Stimulated activated CD8-positive, alpha-beta memory T cell treated with anti-CD3 and anti-CD28 coated beads, Interleukin-4, amount 100 ng/mL, for 4 hours (primary cell): ENCODE measurements at places on chromosomes 6 and 20.
A peak's percentile ranks its signal among the peaks of the same experiment; 100 is the strongest.

- no peak for DNase-seq
Observed at GRCh38 chr6:106770663-106771062, 141.3 kb downstream of the QRSL1 start.

- DNase-seq, result peak; percentile 27
Observed at GRCh38 chr6:52263709-52264540, 19.6 kb upstream of the IL17F start.

- no peak for DNase-seq
Observed at GRCh38 chr6:47073125-47074110, 31.3 kb upstream of the ADGRF1 start.

DNA sequence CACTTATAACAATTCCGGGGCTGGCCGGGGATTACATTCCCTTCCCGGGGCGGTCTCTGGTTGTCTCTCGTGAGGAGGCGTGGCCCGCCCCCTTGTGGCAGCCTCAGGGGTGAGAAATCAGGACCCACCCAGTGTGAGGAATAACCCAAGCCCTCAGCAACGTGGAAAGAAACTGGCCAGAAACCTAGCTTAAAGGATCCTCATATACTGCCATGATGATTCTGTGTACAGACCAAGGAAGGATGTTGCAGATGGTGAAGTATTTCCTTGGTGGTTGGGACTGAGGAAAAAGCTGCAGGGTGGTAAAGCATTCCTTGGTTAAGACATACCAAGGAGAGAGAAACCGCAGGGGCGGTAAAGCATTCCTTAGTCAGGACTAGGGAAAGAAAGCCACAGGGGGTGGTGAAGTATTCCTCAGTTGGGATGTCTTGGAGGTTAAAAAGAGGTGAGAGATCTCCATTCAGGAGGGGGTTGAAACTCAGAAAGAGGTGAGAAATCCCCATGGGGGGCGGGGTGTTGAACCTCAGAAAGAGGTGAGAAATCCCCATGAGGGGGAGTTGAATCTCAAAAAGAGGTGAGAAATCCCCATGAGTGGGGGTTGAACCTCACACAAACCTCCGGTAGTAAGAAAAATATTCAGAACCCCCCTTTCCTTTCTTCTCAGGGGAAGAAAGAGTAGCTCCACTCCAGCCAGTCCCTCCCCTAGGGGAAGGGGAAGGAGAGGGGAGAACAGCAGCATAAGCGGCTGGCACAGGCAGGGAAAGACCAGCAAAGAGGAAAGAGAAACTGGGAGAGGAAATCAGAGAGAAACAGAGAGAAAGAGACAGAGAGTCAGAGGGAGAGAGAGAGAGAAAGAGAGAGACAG is 238.1 kb downstream of the RNGTT start:
- DNase-seq, result no peak

GRCh38 chr20:414161-414560 is 6.1 kb downstream of the RBCK1 start:
- DNase-seq, result no peak

DNA sequence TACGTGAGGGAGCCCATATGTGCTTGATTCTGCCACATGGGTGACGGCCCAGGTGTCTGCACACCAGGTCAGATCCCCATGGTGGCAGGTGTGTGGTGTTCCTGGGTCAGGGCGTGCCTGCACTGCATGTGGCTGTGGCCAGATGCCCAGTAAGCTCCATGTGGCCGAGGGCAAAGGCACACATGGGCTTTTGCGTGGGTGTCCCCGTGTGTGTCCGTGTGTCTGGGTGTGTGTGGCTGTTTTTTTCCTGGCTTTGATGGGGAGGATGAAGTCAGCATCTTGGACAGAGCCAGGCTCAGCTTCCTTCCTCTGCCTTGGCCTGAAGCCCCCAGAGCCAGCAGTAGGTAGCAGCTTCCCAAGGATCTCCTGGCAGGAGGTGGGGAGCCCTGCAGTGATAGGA is 1.5 kb upstream of the TNXB start:
- no peak for DNase-seq

- no peak for DNase-seq
Observed at GRCh38 chr20:43726811-43727338, at the start of gene GTSF1L. Gene GTSF1L (minus strand): TSS chr20:43727002. CDS start chr20:43726694, 308 bp downstream.

DNA sequence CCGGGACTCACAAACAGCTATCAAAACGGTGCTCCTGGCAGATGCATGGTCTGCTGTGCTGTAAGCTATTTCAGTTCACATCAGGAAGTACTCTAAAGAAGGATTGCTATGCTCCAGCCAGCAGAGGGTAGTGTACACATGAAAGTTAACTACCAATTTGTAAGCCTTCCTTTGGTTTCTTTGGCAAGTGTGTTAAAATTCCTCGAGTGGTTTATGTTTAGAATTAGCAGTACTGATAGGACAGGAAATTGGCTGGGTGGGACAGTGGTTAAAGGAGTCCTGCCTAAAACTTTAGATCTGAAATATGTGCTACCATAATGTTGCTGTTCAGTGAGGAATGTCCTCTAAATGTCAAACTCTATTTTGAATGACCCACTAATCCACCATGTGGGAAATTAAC is 47.4 kb downstream of the TRMT11 start:
- DNase-seq, result no peak

DNA sequence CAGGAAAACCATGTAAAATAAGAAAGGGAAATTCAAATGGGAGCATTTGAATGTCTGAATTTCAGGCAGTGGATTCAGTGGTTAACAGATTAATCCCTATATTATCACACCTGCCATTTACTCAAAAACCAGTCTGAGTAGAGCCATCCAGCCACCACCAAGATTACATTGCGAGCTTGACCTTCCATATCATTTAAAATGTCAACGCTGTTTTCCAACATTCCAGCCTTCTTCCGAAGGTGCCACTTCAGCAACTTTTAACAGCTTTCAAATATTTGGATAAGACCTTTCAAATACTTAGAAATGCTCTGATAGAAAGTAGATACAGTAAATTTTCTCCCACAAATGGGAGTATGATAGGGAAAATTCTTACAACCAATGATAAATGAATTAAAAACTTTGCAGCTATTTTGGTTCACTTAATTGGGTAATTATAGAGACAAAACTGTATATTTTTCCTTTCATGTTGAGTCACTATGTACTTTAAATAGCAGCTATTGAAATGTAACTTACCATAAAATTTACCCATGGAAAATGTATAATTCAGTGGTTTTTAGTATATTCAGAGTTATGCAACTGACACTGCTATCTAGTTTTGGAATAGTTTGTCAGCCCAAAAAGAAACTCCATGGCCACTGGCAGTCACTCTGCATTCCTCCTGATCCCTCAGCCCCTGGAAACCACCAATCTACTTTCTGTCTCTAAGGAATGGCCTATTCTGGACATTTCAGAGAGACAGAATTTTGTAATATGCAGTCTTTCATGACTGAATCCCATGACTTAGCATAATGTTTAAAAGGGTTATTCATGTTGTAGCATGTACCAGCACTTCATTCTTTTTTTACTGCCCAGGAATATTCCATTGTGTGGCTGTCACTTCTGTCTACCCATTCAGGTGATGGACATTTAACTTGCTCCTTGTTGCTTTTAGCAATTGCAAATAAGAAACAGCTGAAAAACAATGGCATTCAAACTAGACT is 21.5 kb downstream of the EZR start:
- no peak for DNase-seq

- DNase-seq, result no peak
Observed at GRCh38 chr6:111631903-111632460, 26.3 kb upstream of the TRAF3IP2 start.

- no peak for DNase-seq
Observed at GRCh38 chr20:20970841-20971240, 135.3 kb downstream of the LINC00237 start.

DNA sequence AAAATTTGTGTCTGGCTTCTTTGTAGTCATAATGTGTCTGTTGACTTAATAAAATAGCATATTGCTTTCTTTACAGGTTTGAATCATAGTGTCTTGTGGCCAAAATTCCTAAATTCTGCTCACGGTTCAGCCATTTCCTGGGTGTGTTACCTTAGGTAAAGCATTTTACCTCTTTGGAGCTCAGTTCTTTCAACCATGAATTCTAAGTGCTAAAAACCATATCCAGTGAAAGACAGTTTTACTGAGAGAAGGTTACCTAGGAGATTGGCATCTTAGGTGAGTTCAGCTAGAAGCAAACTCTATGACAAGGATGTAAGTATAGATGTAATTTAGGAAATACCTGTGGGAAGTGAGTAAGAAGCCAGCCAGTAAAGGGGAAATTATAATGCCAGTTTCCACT is 20.7 kb downstream of the CRYBG1 start:
- no peak for DNase-seq

- DNase-seq, result no peak
Observed at GRCh38 chr6:149015535-149016525, 269.0 kb downstream of the UST start.

GRCh38 chr6:28543651-28544610 is 18.2 kb downstream of the GPX5 start:
- no peak for DNase-seq

DNA sequence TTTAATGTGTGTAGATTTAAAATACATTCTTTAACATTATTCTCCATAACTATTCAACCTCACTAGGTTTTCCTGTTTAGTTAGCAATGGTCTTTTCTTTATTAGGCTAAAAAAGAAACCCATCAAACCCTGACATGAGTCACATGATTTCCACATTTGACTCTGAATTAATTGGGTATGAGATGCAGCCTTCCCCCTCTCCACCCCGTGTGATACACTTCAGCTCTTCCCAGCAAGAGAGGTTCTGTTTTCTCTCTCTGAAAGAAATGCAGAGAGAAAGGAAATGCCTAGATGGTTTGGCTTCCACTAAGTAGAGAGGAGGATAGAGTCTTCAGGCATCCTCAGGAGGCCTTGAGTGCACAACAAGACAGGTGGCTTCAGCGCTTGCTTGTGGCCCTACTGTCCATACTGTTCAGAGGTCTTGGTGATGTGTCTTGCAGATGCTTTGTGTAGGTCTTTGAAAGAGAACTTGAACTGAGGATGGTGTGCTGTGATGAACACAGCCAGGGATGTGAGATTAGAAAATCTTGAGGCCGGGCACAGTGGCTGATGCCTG is 17.3 kb downstream of the FARS2 start:
- no peak for DNase-seq

- no peak for DNase-seq
Observed at GRCh38 chr6:95804847-95805541, 210.8 kb upstream of the FUT9 start.

GRCh38 chr6:37966801-37967200 is 147.3 kb downstream of the ZFAND3 start:
- DNase-seq, result no peak

- no peak for DNase-seq
Observed at GRCh38 chr20:49513517-49513916, 31.0 kb upstream of the KCNB1 start.

DNA sequence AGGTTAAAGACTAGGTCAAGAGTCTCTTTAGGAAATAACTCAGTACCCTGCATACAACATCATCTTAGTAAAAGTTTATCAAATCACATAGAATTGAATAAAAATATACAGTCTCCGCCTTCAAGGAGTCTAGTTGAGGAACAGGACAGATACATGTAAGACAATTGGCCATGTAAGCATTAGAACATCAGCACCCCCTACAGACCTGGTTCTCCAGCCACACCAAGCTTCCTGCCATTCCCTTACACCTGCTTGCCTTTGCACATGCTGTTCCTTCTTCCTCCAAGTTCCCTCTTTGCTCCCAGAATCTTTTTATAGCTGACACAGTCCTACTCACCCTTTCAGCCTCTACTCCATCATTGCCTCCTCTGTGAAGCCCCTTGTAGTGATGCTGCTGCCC is 187.8 kb upstream of the LRFN2 start:
- no peak for DNase-seq

DNA sequence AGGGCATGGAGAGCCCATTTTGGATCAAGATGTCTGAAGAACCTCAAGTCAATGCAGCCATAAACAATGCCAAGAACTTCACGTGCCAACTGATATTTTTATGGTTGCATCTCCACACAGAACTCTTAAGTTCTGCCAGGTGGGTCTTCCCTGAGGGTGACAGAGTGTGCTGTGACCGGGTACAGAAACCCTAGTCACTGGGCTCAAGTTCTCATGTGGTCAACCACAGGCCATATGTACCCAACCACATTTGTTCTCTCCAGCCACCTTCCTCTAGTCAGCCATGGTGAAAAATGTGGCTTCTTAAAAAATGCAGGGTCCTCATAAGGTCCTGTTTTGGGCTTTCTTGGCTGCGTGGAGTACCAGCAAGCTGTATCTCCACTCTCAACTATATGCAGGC is 48.9 kb downstream of the CLIC5 start:
- no peak for DNase-seq

DNA sequence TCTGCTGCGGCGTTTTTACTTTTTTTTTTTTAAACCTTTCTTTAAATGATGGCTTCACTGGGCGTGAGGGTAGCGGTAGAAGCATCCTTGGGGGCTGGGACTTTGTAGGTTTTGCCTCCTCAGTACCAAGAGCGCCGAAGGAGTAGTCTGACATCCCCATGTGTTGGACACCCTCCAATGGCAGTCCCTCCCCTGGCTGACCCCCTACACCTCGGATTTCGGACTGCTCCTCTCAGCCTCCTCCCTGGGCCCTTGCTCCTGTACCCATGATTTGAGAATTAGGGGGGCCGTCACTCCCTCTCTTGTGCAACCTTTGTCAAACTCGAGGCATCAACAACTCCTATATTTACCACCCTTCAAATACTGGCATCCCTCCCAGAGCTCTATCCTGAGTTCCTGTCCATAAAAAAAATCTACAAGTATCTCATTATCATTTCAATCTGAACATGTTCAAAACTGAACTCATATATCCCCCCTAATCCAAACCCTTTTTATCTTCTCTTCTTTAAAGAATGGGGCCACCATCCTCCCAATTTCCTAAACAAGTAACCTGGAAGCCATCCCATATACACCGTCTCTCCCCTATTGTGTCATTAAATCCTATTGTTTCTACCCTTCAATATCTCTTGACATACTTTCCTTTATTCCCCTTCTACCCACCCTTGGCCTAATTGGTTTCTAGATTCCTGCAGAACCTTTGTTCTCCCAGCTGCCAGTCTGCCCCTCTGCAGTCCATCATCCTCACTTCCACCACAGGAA is 1.2 kb upstream of the ARFGEF3 start:
- no peak for DNase-seq

- DNase-seq, result no peak
Observed at GRCh38 chr20:20551409-20551808, 161.0 kb downstream of the RALGAPA2 start.

DNA sequence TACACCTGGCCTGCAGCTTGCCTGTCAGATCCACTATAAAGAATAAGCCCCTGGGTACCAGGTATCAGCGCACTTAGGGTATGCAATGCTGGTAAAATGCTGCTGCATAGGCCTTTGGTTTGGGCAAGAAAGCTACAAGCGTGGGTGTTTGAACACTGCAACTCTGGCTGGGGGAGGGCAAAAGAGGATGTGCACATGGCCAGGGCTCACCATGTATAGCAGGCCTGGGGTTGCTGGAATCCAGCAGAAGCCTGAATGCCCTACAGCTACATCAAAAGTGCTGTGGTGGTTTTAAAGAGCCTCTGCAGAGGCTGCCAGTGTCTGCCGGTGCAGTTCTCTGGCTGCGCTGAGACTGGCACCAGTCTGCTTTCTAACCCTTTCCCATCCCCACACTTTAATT is 51.7 kb downstream of the UQCC1 start:
- DNase-seq, result no peak

DNA sequence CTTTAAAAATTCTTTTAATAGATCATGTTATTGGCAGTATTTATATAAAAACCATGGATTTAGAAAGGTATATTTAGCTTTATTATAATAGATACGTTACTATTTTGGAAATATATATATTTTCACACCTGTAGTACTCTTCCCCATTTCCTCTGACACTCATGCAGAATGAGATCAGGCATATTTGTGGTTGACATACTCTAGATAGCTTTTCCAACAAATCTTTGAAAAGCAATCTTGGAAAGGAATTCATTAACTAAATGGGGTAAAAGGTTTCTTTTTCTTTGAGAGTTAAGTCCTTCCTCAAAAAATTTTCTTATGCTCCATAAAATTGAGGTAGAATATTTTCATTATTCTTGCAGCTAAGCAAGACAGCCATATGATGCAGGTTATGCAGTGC is 14.5 kb downstream of the ASF1A start:
- no peak for DNase-seq
